Dermis blood vessel endothelial cell (primary cell): ENCODE measurements at places on chromosomes 1 and 21.

GRCh38 chr1:62810420-62811274 lies 26.7 kb downstream of the ATG4C start:
- DNase-seq = no peak

- peak; percentile 95 for DNase-seq
These were observed 166.1 kb upstream of the DPYD start for GRCh38 chr1:98086796-98087441.

- DNase-seq = no peak
These were observed 53.1 kb downstream of the SH3GLB1 start for GRCh38 chr1:86757272-86757984.

DNA sequence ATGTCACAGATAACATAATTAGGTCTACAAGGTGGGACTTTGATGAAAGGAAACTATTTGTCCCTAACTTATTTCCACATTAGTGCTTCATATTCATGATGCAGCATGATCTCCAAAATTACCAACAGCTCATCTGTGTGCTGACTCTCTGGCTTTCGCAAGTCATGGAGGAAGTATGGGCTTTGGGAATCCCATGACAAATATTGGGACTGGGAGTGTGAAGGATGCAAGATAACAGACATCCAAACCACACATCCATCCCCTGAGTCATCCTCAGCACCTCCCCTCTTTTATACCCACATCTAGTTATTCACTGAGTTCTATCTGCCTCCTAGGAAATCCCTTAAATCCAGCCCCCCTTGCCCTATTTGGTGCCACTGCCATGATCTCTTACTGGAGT lies 102.8 kb upstream of the COL24A1 start:
- no peak for DNase-seq

DNA sequence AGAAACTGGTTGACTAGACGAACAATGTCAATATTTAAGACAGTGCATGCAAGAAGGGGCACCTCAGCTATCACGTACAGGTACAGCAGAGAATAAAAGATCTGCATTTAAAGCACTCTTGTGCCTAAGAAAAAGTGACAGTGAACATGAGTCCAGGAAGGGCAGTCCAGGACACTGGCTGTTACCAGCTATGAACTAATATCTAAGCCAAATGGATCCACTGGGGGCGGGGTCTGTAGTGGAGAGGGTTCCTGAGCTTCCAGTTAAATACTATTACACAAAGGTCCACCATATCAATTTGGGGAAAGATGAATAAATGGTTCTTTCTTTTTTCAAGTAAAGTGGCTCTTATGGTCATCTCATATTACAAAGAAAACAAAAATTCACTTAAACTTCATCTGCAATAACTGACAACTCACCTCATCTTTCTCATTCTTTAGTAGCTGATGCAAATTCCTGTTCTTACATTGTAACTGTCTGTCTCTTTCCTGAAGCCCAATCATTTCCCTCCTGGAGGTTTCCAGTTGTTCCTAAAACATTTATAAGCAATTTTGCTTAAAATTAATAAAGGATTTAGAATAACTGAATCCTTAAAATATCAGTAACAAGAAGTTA lies 24.5 kb downstream of the SSX2IP start:
- no peak for DNase-seq

DNA sequence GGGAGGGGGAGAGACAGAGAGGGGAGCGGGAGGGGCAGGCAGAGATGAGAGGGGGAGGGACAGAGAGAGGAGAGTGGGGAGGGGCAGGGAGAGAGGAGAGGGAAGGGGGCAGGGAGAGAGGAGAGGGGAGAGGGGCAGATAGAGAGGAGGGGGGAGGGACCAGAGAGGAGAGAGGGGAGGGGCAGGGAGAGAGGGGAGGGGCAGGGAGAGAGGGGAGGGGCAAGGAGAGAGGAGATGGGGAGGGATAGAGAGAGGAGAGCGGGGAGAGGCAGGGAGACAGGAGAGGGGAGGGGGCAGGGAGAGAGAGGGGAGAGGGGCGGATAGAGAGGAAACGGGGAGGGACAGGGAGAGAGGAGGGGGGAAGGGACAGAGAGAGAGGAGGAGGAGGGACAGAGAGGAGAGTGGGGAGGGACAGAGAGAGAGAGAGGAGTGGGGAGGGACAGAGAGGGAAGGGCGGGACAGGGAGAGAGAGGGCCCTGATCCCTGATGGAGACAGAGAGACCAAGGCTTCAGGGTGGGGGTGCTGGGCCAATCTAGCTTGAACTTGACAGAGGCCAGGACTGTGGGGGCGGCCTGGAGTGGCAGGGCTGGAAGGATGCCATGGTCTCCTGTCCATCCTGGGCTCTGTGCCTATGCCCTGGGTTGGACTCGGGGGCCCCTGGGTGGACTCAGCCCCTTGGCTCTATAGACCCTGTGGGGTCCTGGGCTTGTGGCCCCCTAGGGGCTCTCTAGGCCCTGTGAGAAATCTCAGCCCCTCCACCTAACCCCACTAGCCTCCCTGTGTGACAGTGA lies 43.6 kb downstream of the DMRTB1 start:
- DNase-seq = no peak

- peak; percentile 98 for DNase-seq
These were observed at the start of gene GTF2B for GRCh38 chr1:88891318-88891950. Gene GTF2B (minus strand): TSS chr1:88891567. CDS start chr1:88891499, 68 bp downstream.

GRCh38 chr1:17356387-17357026 lies 15.5 kb upstream of the PADI6 start:
- DNase-seq = no peak

GRCh38 chr21:42193131-42193671 lies 25.7 kb upstream of the ABCG1 start:
- DNase-seq = peak; percentile 66

DNA sequence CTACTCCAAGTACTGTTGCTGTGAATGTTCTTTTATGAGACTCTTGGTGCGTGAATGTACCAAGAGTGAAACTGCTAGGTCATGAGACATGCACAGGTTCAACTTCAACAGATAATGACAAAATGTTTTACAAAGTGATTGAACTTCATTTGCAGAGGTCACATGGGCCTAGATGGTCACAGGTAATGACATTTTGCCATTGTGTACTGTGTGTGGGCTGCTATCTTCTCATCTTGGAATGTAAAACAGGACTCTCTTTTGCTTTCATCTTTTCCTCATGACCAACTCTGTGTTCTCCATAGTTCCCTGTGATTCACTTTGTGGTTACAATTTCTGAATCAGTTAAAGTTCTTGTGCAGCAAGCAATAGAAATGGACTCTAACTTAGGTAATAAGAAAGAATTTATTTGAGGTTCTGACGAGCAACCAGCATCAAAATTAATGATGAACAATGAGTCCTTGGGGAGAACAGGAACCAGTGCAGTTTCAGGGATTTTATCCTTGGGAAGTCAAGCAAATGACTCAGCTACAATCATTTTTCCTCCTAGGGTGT lies 16.2 kb upstream of the TSNAX start:
- DNase-seq = peak; percentile 8

- DNase-seq = no peak
These were observed 7.0 kb downstream of the ADORA3 start for GRCh38 chr1:111496398-111496797.

GRCh38 chr1:15210651-15211375 lies 36.2 kb upstream of the FHAD1 start:
- DNase-seq = no peak

GRCh38 chr1:39104158-39105060 lies 78.3 kb downstream of the NDUFS5 start:
- DNase-seq = peak; percentile 57

- DNase-seq = no peak
These were observed 502 bp downstream of the VANGL2 start for GRCh38 chr1:160400646-160401486.

DNA sequence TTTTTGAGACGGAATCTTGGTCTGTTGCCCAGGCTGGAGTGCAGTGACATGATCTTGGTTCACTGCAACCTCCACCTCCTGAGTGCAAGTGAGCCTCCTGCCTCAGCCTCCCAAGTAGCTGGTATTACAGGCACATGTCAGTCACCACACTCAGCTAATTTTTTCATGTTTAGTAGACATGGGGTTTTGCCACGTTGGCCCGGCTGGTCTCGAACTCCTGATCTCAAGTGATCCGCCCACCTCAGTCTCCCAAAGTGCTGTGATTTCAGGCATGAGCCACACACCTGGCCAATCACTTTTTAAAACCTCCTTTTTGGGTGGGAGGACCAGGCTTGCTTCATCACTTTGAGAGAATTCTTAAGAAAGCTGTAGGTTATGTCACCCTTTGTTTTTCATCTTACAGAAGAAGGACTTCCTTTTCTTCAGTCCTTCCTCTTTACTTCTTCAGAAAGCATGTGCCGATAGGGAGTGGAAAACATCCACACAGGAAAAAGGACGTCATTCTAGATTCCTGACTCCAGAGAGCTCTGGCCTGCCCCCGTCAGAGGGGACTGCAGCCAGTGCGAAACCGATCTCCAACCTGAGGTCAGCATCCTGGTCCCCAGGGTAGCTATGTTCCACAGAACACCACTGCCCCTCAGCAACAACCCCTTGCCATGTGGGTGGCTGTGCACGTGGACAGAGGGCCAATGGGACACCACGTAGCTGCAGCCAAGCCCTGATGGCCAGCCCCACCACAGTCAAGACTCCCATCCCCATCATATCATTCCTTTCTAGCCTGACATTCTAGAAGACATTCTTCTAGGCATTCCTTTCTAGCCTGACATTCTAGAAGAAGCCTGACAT lies 21.9 kb downstream of the NCF2 start:
- DNase-seq = peak; percentile 66

DNA sequence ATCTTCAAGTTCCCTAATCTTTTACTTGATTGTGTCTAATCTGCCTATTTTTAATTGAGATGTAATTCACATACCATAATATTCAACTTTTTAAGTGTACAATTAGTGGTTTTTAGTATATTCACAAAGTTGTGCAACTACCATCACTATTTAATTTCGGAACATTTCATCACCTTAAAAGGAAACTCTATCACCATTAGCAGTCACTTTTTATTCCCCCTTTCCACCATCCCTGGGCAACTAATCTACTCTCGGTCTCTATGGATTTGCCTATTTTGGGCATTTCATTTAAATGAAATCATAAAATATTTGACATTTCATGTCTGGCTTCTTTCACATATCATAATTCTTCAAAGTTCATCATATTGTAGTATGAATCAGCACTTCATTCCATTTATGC lies 30.6 kb upstream of the HYI start:
- no peak for DNase-seq

DNA sequence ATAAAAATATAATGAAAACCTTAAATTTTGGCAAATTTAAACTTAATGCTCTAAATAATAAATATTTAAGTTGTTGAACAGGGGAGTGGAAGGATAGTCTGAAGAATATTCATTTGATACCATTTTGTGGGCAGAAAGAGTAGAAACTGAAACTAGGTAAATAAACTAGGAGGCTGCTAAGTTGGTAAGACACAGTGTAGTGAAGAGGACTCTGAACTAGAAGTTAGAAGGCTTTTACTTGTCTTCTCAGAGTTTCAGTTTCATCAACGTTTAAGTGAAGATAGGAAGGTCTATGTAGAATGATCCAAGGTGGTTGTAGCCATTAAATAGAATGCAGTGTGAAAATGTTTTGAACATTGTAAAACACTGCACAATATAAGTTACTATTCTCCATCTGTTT lies 516.9 kb downstream of the AMY1C start:
- no peak for DNase-seq

GRCh38 chr1:231971397-231972110 lies 345.0 kb downstream of the DISC1 start:
- DNase-seq = peak; percentile 85

GRCh38 chr1:114278430-114278829 lies 124.8 kb upstream of the SYT6 start:
- DNase-seq = no peak

- no peak for DNase-seq
These were observed 2.2 kb downstream of the IGSF9 start for GRCh38 chr1:159943278-159943640.

DNA sequence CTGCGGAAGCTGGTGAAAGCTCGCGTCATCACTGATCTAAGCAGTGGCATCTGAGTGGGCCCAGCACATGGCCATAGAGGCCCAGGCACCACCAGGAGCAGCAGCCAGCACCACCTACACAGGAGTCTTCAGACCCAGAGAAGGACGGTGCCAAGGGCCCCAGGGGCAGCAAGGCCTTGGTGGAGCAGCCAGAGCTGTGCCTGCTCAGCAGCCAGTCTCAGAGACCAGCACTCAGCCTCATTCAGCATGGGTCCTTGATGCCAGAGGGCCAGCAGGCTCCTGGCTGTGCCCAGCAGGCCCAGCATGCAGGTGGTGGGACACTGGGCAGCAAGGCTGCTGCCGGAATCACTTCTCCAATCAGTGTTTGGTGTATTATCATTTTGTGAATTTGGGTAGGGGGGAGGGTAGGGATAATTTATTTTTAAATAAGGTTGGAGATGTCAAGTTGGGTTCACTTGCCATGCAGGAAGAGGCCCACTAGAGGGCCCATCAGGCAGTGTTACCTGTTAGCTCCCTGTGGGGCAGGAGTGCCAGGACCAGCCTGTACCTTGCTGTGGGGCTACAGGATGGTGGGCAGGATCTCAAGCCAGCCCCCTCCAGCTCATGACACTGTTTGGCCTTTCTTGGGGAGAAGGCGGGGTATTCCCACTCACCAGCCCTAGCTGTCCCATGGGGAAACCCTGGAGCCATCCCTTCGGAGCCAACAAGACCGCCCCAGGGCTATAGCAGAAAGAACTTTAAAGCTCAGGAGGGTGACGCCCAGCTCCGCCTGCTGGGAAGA lies 3.2 kb upstream of the ARTN start:
- peak; percentile 33 for DNase-seq

DNA sequence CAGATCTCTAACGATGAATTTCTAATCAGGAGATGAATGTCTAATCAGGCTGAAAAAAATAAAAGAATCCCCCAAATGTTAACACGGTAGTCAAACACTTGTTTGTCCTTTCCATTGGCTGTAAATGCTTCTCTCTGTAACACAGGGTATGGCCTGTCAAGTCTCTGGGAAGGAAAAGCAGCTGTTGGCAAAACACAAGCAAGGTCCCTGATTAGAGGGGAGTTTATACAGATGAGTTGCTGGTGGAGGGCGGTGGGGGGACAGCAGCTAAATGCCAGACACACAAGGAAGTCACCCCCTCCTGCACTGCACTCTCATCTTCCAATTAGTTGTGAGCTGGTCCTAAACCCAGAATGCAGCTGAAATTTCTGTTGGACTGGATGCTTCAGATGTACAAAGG lies 51.0 kb downstream of the PGBD5 start:
- DNase-seq = no peak

DNA sequence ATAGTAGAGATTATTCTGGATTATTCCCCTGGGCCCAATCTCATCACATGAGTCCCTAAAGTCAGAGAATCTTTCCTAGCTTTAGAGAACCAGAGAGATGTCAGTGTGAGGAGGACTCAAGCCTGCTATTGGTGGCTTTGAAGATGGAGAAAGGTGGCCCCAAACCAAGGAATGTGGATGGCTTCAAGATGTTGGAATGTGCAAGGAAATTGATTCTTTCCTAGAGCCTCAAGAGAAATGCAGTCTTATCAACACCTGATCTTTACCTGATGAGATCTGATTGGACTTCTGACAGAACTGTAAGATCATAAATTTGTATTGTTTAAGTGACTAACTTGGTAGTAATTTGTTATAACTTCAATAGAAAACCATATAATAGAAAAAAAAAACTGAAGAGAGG lies 51.0 kb downstream of the NME7 start:
- DNase-seq = no peak

- DNase-seq = no peak
These were observed 59.6 kb upstream of the HOOK1 start for GRCh38 chr1:59755069-59755685.
